ENCODE measurements at places on chromosomes 6 and 20.

GRCh38 chr6:33822575-33823395, 19.0 kb upstream of the MLN start:
- DNase-seq = peak; percentile 74

DNA sequence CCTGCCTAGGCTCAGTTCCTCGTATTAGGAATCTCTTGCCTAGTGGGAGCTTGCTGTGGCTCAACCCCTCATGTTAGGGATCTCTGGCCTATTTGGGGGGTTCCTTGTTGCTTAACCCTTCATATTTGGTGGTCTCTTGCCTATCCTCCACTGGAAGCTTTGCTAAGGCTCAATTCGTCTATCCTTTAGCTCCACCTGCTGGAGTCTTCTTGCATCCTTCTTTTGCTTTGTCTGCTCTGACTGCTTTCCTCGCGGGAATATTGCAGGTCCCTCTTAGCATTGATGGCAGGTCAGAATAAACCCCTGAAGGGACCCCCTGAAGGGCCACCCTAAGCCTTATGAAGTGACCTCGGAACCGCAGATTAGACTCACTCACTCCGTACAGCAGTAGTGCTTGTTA, 203.0 kb upstream of the TBX18 start:
- DNase-seq = peak; percentile 21

DNA sequence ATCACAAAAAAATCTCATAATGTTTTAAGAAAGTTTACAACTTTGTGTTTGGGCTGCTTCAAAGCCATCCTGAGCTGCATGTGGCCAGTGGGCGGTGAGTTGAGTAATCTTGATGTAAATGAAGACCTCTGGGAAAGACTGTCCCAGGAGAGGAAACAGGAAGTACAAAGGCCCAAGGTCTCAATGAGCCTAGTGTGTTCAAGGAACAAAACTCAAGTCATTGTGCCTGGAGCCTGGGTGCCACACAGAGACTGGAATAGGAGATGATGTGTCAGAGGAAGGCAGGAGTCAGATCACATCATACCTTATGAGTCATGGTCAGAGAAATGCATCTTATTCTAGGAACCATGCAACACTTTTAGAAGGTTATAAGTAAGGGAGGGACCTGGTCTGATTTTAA, 51.5 kb downstream of the COL19A1 start:
- peak; percentile 91 for DNase-seq

- no peak for DNase-seq
Measured at GRCh38 chr6:112846681-112847080, 499.6 kb downstream of the RFPL4B start.

DNA sequence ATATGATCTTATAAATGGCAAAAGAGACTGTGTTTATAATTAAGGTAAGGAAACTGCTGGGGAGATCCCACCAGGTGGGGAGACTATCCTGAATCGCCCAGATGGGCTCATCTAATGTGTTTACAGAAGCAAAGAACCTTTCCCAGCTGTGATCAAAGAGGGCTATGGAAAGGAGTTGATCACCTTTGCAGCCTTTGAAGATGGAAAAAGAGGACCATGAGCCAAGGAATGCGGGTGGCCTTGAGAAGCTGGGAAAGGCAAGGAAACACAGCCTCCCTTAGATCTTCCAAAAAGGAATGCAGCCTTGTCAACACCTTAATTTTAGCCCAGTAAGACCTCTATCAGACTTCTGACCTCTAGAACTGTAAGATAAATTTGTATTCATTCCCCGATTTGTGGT, 66.5 kb upstream of the ADGRG6 start:
- no peak for DNase-seq

DNA sequence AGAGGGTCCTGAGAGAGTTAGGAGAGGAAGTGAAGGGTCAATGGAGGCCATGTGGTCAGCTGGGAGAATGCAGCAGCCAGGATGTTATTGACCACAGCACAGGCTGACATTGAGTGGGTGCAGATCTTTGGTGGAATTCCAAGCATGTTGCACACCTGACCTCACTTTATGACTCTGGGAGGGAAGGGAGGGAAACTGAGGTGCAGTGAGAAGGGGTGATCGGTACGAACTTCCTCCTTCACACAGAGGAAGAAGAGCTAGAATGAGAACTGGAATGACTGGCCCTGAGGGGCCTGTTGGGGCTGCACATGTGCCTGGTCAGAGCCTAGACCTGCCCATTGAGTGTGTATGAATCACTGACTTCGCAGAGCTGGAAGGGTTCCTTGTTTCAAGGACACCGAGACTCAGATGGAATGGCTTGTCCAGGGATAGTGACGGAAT, 9.8 kb downstream of the FAM83D start:
- no peak for DNase-seq

GRCh38 chr20:53163486-53163885, 191.3 kb downstream of the TSHZ2 start:
- no peak for DNase-seq

DNA sequence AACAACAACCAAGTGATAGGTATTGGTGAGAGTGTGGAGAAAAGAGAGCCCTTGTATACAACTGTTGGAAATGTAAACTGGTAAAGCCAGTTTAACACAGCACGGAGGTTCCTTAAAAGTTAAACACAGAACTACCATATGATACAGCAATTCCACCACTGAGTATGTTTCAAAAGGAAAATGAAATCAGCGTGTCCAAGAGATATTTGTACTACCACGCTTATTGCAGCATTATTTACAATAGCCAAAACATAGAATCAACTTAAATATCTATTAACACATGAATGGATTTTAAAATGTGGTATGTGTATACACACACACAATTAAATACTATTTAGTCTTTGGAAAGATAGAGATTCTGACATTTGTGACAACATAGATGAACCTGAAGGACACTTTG, 1.1 kb downstream of the PTCHD4 start:
- DNase-seq = no peak

DNA sequence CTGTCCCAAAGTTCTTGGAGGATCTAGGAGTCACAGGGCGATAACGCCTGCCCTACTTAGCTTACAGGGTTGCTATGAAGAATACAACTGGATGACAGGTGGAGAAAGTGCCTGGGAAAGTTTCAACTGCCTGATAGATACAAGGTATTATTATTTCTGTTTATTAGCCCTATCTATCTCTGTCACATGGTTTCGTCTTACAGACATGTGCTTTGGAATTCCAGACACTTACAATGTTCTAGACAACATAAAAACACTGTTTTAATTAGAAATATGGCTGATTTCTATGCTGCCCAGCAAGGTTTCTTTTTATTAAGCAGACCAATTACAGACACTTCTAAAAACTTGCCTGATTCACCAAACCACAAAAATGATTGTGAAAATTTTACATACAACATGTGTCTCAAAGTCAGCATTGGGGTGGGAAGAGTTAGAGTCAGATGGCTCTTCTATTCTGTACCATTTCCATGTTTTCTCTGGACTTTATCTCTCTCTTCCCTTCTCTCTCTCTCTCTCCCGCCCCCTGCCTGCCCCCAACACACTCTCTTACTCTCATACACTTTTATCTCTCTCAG, 50.0 kb downstream of the GJA10 start:
- no peak for DNase-seq

DNA sequence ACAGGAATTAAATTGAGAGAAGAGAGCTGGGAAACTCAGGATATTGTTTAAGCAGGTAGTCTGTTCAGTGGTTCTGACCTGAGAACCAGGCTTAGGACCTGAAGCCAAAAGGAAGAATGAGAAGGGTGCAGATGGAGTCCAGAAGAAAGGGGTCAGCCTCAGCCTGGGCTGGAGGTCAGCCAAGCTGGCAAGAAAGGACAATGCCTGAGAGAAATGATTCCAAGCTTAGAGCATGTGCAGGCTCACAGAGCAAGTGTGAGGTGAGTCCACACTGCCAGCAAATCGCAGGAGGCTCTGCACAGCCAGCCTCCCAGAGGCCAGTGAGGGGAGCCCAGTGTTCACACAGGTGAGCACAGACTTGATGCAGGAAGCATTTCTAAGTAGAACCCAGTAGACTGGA, 47.3 kb downstream of the DAAM2 start:
- no peak for DNase-seq

GRCh38 chr6:103720393-103720792, 1139.3 kb downstream of the HACE1 start:
- no peak for DNase-seq

- peak; percentile 74 for DNase-seq
Measured at GRCh38 chr6:27672113-27672799, 199.4 kb upstream of the ZNF184 start.

DNA sequence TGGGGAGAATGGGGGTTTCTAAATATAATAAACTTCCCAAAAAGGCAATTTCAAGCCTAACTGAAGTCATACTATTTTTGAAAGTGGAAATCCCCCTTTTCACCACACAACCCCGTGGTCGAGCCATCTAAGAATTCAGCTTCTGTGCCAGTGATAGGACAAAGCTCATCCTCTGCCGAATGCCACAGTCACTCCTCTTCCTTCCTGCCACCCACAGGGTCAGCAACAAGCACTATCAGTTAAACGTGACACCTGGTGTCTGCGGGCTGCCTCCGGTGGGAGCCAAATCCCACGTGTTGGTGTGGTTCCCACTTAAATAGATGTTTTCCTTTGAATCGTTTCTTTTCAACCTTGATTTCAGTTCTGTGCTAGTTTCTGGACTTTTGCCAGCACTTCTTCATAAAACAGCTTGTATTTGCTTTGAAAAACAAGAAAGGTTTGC, 60.7 kb downstream of the TNFAIP3 start:
- DNase-seq = no peak

DNA sequence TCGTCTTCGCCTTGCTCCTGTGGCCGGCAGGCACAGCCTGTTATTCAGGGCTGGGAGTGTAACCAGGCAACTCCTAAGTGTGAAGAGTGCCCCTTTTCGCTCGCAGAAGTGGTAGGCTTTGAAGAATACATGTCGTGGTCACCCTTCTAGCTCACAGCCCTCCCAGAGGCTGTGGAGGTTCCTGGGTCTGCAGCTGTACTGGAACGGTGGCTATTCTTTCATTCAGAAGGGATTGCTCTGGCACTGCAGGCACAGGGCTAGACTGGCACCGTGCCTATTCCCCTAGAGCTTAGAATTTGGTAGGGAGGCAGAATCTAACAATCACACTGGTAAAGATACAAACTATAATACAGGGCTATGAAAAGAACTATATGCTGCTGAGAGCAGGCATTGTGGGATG, 1.1 kb upstream of the SRSF12 start:
- DNase-seq = no peak

- no peak for DNase-seq
Measured at GRCh38 chr20:42063141-42063540, 445.0 kb upstream of the CHD6 start.

DNA sequence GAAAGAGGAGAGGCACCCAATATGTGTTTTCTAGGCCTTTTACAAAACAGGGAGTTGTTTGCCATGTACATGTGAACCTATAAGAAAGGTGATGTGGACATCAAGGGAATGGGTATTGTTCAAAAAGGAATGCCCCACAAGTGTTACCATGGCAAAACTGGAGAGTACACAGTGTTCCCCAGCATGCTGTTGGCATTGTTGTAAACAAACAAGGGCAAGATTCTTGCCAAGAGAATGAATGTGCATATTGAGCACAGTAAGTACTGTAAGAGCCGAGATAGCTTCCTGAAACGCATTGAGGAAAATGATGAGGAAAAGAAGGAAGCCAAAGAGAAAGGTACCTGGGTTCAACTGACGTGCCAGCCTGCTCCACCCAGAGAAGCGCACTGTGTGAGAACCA, 13.1 kb downstream of the QRSL1 start:
- DNase-seq = no peak

GRCh38 chr6:127102299-127102698, 16.2 kb upstream of the RSPO3 start:
- DNase-seq = no peak

DNA sequence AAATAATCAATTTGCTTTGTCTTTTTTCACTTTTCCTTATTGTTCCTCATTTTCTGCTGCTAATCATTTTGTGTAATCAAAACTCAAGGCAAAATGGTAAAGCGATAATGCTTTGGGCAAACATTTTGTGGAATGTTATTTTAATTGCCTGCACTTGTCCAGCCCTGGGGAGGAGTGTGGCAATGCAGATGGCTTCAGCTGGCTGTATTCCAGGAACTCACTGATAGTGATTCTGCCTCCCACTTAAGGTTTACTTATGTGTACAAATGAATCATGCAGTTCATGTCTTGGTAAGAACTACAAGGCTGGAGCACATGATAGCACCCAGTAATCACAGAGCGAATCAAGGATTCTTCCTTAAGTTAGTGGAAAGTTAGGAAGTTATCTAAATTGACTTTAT, 107.8 kb downstream of the COL19A1 start:
- no peak for DNase-seq

DNA sequence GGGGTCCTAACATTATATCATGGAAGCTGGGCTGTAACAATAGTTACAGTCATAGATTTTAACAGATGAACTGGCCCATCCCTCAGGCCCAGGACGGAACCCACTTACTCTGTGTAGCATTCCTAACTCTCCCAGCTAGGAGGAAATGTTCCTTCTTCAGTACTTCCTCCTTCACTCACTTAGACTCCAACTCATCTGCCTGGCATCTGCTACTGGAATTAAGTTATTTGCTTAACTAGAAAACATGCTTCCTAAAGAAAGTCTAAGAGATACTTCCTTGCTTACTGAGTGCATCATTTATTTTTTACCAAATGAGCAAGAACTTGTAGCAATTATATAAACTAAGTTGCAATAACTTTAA, 20.5 kb downstream of the GCLC start:
- DNase-seq = no peak

- peak; percentile 92 for DNase-seq
Measured at GRCh38 chr20:25453035-25453810, 45.8 kb downstream of the GINS1 start.

- DNase-seq = no peak
Measured at GRCh38 chr6:27541933-27542297, 69.0 kb upstream of the ZNF184 start.

Data from COLO829 (cell line).